ENCODE measurements at places on chromosomes 2 and 18. TPM values are rescaled to one million over a fixed set of nuclear protein-coding genes. Genes with fewer than 3 reads are reported as not detected.

BMPR2 gene
- total RNA-seq: 26.9 TPM

FAM110C gene
- total RNA-seq: 0.82 TPM

IL1RN gene
- total RNA-seq: not detected

USP34 gene
- total RNA-seq: 53.3 TPM

RAX gene
- not detected for total RNA-seq

C2orf80 gene
- total RNA-seq: not detected

GAREM1 gene
- total RNA-seq: 7.4 TPM

TP53I3 gene
- total RNA-seq: 51.0 TPM

GATA6 gene
- total RNA-seq: 89.5 TPM

GGCX gene
- total RNA-seq: 34.6 TPM

ERMN gene
- not detected for total RNA-seq

GREB1 gene
- 0.23 TPM for total RNA-seq

ITGB6 gene
- 0.09 TPM for total RNA-seq

CAB39 gene
- total RNA-seq: 28.3 TPM

TRMT61B gene
- total RNA-seq: 28.9 TPM

RAB31 gene
- total RNA-seq: 74.7 TPM

CTAGE1 gene
- under 0.01 TPM for total RNA-seq

PTPN4 gene
- total RNA-seq: 8.2 TPM

UBE2E3 gene
- 63.7 TPM for total RNA-seq

ALPI gene
- total RNA-seq: not detected

HRH4 gene
- not detected for total RNA-seq

ASB18 gene
- total RNA-seq: not detected

EFR3B gene
- 0.47 TPM for total RNA-seq

NEURL3 gene
- not detected for total RNA-seq

C2orf15 gene
- not detected for total RNA-seq

UGT1A9 gene
- not detected for total RNA-seq

PROC gene
- total RNA-seq: not detected

LHCGR gene
- total RNA-seq: not detected

GPBAR1 gene
- total RNA-seq: not detected

PAX3 gene
- total RNA-seq: not detected
